ENCODE measurements at places on chromosomes 5 and 9.

DNA sequence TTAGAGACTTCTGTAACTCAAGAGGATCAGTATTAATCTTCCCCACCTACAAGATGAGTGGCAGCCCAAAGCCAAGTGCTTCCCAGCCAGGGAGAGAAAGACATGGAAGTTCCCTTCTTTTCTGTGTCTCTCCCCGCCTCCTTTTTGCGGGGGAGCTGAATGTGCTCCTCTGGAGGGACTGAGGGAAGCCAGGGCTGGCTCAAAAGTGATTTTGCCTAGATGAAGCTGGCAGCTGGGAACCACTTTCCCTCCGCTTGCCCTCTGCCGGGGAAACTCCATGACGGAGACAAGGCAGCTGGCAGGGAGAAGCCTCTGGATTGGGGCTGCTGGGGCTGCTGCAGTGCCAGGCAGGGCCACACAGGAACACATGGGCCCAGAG, 24.4 kb downstream of the EGR1 start:
- DNase-seq: peak; percentile 30

DNA sequence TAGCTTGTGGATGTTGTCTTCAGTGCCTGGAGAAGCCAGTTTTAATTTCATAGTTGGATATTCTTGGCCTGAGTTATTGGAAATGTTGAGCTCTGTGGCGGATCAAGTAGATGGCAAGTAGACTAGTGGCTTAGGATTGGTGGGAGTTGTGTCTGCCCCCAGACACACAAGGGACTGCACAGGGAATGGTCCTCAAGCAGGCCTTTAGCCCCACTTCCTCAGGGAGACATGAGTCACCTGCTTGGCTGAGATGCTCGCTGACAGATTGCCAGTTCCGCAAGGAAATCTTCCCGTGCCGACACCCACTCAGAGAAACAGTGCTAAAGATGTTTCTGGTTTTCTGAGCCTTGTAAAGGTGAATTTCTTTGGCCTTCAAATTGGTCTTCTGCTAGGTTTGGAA, 18.8 kb upstream of the CATSPER3 start:
- no peak for DNase-seq

- DNase-seq: no peak
Observed at GRCh38 chr9:83956086-83956435, 24.0 kb downstream of the HNRNPK start.

- no peak for DNase-seq
Observed at GRCh38 chr9:85224729-85225128, 517.0 kb downstream of the AGTPBP1 start.

DNA sequence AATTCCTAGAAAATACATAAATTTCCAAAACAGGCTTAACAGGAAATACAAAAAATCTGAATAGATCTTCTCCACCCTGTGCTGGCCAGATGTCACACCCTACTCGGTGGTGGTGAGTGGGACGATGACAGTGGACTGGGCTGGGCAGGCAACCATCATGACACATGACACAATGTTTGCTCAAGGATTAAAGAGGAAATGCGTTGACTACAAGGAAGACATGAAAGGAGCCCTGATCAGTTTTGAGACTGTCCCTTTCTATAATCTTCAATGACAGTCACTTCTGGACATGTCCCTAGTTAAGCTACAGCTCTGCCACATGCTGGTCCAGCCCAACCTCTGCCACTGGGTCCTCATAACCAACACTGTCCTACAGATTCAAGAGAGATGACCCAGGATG, 99.8 kb downstream of the ZDHHC21 start:
- DNase-seq: no peak

DNA sequence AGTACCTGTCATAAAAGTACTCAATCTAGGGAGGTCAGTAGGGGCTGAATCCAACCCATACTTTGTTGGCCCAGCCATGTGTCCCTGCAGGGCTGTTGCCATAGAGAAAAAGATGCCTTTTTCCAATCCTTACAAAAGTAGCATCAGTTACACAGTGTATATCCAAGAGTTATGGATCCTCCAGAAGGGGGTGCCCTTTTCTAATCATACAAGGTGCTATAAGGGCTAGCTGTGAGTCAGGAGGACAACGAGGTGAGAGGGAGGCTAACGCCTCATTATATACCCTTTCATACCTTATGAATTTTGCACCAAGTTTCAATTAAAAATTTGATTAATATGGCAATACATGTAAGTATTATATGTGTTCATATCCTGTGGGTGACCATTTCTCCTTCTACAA, 4.8 kb downstream of the KIAA0825 start:
- DNase-seq: no peak

GRCh38 chr5:136905571-136905970, 540.2 kb upstream of the TRPC7 start:
- no peak for DNase-seq

GRCh38 chr9:124595743-124596142, 88.5 kb upstream of the NR5A1 start:
- no peak for DNase-seq

GRCh38 chr5:41815663-41816229, 54.5 kb downstream of the OXCT1 start:
- no peak for DNase-seq

GRCh38 chr5:10157085-10157669, 92.5 kb downstream of the ATPSCKMT start:
- no peak for DNase-seq

- DNase-seq: no peak
Observed at GRCh38 chr5:124634228-124634739, 112.2 kb downstream of the ZNF608 start.

GRCh38 chr9:101977614-101978210, 239.3 kb upstream of the GRIN3A start:
- DNase-seq: no peak

DNA sequence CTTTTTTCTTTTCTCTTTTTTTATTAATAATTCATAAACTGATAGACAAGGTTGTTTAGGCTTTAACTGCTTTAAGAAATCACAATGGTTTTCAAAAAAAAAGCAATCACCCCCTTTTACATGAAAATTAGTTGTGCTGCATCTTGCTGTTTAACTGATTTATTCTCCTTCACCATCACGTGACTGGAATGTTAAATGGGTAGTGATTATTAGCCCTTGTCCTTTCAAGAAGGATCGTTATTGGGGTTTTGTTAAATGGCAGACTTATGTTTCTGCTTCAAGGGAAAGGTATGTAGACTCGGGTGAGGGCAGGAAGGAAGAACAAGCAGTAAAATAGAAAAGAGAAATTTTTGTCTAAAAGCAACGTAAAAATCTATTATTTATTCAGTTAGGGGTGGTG, 175.6 kb upstream of the TLE4 start:
- no peak for DNase-seq

GRCh38 chr5:40838086-40838485, 3.1 kb upstream of the RPL37 start:
- no peak for DNase-seq

- no peak for DNase-seq
Observed at GRCh38 chr5:79168031-79168430, 56.4 kb downstream of the BHMT start.

DNA sequence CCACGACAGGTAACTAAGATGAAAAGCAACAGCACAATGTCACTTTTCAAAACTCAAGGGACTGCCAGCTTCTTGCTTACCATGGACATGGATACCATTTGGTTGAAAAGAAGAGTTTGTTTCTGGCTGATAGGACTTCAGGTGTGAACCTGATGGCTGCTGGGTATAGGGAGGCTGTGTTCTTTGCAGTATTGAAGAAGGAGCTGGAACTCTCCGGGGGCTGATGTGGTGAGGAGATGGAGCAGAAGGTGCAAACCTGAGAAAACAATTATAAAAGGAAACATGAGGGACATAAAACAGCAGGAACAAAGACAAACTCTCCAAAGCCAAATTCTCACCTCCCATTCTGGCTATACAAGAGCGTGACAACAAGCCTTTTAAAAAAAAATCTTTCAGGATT, 330.1 kb upstream of the RFX3 start:
- DNase-seq: no peak

- no peak for DNase-seq
Observed at GRCh38 chr5:171743436-171744076, 42.1 kb upstream of the SMIM23 start.
